Stimulated activated CD8-positive, alpha-beta memory T cell treated with anti-CD3 and anti-CD28 coated beads, Interleukin-15, amount 100 ng/mL, for 4 hours (primary cell): ENCODE measurements at places on chromosomes 6 and 20.

DNA sequence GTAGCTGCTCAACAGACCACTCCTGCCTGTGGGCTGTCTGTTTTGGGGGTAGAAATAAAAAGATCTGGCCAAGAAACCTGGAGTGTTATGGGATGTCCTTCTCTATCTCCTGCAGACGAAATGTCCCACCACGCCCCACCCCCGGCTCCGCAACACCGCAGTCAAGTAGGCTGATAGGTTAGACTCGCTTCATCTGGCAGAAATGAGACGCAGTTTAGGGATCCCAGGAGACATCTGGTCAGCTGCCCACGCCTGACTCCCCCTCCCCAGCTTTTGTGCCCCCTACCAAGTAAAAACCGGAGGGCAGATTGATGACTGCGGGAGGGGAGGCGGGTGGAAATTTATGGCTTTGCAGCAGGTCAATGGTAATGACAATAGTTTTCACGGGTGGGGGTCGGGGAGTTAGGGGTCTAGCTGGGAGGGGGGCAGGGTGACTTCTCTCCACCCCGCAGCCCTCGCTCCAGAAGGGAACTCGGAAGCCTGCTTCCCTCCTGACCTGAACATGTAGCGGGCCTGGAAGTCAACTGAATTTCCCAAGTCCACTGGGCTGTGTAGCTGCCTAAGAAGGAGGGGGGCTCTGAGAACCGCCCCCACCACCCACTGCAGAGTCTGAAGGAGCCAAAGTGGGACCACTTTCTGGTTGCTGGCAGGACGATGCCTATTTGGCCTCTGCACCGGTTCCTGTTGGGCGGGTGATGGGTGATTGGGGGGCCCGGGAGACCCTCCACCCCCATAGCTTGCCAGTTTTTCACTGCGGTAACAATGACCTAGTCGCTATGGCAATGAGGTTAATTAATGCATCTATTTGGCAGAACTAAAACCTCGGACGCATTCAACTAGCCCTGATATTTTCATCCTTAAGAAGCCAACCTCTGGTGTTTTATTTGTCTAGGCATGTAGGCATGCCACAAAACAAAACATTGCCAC lies 25.7 kb downstream of the PMEPA1 start:
- no peak for DNase-seq

DNA sequence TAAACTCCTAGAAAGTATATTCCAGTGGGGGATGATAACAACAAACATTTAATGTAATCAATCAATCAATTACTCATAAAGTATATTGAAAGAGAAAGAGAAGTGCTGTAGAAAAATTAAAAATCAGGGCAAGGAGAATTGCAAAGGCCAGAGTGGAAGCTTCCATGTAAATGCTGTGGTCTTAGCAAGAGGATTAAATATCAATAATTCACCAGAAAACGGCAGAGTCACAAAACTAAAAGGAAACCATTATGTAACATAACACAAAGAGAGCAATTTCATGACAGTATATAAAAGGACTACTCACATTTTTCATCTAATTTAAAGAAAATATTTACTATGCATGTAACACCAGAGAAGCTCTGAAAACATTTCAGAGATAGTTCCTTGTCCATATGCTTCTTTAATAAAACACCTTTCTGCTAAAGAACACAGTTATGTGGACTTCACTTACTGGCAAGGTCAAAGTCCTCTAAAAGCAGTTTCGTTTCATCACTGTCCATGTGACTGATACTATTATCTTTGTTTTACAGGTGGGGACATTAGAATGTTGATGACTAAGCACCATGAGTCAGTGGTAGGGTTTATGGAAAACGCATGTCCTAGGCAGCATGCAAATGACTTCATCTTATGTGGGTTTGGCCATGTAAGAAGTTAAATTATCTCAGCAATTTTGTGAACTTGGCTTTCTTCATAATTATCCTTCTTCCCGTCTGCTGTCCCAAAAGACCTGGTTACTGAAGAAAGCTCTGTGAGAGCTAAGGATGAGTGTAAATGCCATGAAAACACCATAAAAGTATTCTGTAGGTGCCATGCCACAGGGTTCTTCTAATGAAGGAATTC lies 185.8 kb upstream of the TENT5A start:
- DNase-seq = no peak

GRCh38 chr6:10410207-10411050 lies 4.4 kb downstream of the TFAP2A start:
- DNase-seq = no peak

DNA sequence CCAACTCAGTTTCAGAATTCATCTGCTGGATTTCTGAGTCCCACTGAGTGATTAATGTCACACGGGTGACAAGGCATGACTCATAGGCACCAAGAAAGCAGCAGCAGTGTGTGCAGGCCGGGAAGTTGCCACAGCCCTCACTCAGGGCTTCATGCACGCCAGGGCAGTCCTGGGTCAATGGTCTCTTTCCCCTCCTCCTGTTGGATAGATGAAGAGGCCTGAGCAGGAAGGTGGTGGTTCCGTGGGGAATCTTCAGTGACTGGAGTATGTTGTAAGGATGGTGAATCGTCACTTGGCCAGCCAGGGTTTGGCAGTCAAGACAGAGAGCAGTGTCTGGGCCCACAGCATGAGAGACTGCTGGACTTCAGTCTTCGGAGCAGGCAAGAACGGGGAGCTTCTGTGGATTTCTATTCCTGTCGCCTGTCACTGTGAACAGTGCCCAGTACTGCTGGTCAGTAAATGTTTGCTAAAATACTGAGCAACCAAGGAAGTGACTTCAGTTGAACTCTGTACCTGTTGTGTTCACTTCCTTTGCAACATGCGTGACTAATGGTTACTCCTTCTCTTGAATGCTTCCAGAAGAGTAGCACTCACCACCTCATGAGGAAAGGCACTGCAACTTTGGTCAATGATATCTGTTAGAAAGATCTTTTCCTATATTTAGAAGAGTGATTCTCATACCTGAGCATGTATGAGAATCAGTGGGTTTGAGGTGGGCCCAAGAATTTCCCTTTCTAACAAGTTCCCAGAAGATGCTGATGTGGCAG lies 62.0 kb upstream of the CD93 start:
- no peak for DNase-seq

DNA sequence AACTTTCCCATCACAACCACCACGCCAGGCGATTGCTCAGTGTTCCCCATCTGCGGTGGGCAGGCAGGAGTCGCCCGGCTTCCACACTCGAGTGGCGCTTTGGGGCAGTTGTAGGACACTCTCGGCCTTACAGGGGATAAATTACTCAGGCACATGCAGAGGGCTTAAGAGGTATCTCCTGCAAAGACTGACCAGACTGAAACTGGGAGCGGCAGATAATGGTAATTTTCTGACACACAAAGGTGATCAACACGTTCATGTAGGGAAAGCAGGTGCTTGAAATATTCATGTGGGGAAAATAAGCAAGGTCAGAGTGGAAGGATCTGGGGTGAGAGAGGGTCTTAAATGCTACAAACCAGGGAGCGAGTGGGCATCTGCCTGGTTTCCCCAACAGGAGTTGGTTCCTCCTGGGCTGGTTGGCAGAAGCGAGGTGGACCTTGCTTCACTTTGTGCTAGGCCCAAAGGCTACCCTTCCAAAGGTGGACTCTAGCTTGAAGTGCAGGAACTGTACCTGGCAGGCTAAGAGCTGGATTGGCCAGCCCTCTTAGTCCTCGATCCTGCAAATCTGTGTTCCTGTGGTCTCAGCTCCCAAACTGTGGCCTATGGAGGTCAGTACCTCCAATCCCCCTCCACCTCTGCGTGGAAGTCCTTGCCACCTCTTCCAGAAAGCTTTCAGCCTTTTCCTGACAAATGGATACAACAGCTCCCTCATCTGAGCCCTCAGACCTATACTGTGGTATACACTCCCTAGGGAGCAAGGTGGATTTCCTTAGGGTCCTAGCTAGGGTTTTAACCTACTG lies 16.7 kb downstream of the PLAGL2 start:
- DNase-seq = no peak

DNA sequence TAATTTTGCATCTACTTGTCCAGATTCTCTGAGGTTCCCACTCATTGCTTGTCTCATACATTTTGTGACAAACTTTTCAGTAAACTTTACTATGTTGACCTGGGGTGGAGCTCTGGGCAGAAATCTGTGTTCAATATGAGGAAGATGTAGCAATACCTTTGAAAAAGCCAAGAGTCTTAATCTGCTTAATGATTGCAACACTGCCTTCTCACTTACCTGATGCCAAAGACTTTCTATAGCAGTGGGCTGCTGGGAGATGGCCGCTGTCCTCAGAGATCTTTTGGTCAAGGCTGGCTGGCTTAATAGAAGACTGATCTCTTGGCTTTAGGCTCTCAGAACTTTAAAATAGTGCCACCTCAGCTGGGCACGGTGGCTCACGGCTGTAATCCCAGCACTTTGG lies 70.1 kb upstream of the RBM24 start:
- DNase-seq = no peak

DNA sequence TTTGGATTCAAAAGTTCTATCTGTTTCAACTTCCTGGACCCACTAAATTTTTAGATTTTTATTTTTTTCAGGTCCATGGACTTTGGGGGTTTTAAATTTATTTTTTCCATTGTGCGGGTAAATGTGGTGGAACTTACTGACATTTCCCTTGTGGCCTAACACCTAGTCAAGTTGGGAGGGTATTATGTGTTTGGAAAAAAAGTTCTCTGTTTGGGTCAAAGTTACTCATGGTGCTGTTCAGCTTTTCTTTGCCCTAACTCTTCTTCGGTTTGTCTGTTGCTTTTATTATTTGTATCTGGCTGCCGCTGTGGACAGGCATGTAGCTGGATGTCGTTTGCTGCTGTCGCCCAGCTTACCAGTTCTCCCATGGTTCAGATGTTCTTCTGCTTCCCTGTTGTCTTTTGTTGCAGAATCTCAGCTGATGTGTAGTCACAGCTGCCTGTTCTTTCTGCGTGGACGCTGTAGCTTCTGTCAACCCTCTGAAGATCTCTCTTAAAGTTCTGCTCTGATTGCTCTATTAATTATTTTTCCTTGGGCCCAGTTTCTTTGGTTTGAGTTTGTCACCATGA lies 7.9 kb downstream of the IGF2R start:
- no peak for DNase-seq

DNA sequence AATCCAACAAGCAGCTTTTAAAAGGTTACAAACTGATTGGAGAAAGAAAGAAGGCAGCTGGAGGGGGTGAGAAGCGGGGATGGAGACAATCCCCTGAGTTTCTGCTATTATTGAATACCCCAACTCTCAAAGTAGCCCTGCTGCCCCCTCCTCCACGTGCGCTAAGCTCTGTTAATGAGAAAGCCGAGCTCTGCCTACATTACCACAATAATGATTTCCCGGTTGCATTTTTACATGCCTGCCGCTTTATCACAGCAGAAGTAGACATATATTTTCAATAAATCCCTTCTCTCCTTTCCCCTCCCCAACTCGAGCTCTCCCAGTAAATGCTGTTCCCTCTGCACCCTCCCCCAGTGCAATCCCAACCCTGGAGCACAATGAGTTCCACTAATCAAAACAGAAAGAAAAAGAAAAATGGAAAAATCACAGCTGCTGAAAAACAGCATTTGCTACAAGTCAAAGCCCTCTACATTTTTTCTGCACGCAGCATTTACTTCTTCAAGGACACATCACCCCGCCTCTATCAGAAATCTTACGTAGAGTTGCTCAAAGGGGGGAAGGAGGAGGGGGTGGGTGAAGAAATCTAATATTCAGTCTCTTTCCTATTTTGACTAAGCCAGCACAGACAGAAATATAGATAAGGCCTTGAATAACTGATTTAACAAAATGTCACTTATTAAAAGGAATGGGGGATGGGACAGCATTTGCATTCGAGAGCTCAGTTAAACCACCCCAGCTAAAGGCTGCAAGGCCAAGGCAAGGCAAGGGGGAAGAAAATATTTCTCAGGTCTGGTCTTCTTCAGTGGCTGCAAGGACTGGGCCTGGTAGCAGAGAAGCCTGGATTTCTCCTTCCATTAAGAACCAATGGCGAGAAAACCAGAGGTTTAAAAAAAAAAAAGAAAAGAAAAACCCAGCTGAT lies 10.7 kb downstream of the TRERF1 start:
- no peak for DNase-seq

GRCh38 chr6:47665112-47665511 lies 33.3 kb upstream of the ADGRF4 start:
- no peak for DNase-seq

DNA sequence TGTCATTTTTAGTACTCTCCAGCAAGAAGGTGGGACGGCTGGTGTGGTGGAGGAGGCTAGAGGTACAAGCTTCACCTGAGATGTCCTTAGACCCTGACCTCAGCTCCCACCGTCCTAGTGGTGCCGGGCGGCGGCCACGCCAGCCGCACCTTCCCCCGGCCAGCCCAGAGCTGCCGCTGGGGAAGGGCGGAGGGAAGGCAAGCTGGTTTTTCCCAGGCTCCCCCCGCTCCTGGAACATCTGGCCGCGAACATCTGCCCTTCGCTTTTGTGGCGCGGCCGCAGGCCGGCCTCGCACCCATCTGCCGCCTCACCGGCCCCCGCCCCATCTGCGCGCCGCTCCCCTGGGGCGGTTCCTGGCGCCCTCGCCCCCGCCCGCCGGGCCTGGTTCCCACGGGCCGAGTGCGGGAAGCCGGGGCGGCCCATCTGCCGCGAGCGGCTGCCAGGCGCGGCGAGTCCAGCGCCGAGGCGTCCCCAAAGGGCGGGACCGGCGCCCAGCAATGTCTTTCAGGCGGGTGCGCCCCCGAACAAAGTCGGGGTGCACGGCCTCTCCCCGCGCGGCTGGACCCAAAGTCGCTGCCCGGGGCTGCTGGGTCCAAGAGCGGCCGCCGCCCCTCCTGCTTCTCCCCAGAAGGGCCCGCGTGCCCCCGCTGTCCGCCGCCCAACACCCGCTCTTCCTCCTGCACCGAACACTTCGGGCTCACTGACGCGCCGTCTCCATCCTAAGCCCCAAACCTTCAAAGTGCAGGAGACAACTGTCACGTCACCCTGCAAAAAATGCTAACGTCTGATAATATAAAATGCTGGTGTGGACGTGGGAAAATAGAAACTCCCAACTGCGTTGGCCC lies 17.3 kb upstream of the ID1 start:
- no peak for DNase-seq
